Articular chondrocyte of knee joint (primary cell): ENCODE measurements at places on chromosomes 1 and 21. TPM values are rescaled to one million over a fixed set of nuclear protein-coding genes. Genes with fewer than 3 reads are reported as not detected.

The HUNK gene
- 0.11 and 0.13 TPM in 2 replicates for total RNA-seq

The KRTAP19-2 gene
- not detected in 2 replicates for total RNA-seq

The RRP1 gene
- 18.4 and 20.5 TPM in 2 replicates for total RNA-seq

The AMY1A gene
- total RNA-seq = not detected in 2 replicates

The USH2A gene
- total RNA-seq = under 0.01 TPM in 2 replicates

The RAB25 gene
- 0.13 TPM in 1 of 2 replicates, not detected in the other for total RNA-seq

The SLC44A3 gene
- 4.3 and 5.6 TPM in 2 replicates for total RNA-seq

The PERM1 gene
- total RNA-seq = 0.13 TPM in 1 of 2 replicates, not detected in the other

The APOBEC4 gene
- total RNA-seq = not detected in 2 replicates

The LCE2B gene
- total RNA-seq = not detected in 2 replicates
